GM12878 (cell line): ENCODE measurements at places on chromosomes 1 and 21.
A peak's percentile ranks its signal among the peaks of the same experiment; 100 is the strongest.

DNA sequence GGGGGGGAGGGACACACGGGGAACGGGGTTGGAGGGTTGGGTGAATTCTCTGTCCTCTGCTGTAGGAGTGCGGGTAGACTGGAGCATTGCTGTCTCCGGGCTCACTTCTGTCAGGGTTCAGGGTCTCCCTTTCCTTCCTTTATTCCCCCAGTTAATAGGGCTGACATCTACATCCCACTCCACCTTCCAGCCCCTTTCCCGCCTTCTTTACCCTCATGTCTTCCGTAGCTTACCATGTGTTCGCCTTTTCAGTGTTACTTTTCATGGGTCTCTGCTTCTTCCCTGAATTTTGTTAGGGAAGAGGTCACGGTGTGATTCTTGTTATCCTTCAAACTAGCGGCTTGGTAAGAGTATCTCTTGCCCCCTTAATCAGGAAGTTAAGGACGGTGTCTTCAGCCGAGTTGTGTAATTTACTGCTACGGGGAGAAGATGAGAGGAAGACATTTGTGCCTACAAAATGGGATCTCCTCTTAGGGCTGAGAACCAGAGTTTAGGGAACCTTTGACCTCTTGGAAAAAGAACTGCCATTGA, 917 bp downstream of the RAP1A start:
- no peak for DNase-seq

DNA sequence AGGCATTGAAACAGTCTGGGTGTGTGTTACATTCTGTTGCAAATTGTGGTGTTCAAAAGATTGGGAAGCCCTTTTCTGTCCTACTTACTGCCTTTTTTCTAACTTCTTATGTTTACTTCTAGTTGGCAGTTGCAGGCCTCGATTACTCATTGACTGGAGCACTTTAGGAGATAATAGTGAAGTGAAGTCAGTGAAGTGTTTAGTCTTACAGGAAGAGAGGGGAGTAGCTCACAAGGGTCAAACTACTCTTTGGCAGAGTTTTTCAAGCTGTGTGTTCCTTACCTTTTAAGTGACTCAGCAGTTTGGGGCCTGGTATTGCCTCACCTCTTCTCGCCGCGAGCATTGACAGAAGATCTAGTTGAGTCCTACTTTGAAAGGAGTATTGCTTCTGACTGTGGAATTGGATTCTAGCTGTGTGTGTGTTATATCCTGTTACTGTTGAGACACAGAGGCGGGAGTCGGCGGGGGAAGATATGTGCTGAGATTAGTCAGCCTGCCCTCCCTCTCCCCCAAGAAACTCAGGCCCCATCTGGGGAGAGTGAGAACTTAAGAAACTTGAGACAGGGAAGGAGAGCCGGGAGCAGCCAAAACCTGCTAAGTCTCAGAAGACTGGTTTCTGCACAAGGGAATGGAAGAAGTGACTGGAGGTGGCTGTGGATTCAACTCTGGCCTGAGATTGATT, 19.3 kb downstream of the AHCYL1 start:
- DNase-seq, result peak; percentile 45

GRCh38 chr1:24827379-24828135, 82.3 kb downstream of the CLIC4 start:
- DNase-seq, result no peak

DNA sequence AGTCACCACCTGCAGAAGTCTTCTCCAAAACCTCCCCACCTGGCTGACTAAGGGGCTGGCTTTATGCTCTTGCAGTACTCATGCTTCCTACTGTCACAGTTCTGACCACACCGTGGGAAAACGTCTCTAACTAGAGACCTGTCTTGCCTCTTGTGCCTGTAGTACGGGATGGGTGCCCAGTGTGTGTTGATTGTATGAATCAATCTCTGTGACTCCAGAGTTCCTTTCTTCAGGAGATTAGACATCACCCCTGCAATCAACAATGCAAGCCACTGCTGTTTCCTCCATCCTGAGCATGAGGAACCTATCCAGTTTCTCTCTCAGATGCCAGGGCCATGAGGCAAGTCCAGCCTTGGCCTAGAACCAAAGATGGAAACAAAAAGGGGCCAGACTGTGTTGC, 64.1 kb downstream of the LRRN2 start:
- no peak for DNase-seq

GRCh38 chr1:100302739-100303138, 36.7 kb downstream of the RTCA start:
- no peak for DNase-seq

- DNase-seq, result no peak
Observed at GRCh38 chr1:87196110-87196827, 132.4 kb upstream of the LMO4 start.

- no peak for DNase-seq
Observed at GRCh38 chr1:179966551-179966950, 11.9 kb downstream of the CEP350 start.

- DNase-seq, result no peak
Observed at GRCh38 chr1:21824926-21825325, 12.9 kb downstream of the LDLRAD2 start.

DNA sequence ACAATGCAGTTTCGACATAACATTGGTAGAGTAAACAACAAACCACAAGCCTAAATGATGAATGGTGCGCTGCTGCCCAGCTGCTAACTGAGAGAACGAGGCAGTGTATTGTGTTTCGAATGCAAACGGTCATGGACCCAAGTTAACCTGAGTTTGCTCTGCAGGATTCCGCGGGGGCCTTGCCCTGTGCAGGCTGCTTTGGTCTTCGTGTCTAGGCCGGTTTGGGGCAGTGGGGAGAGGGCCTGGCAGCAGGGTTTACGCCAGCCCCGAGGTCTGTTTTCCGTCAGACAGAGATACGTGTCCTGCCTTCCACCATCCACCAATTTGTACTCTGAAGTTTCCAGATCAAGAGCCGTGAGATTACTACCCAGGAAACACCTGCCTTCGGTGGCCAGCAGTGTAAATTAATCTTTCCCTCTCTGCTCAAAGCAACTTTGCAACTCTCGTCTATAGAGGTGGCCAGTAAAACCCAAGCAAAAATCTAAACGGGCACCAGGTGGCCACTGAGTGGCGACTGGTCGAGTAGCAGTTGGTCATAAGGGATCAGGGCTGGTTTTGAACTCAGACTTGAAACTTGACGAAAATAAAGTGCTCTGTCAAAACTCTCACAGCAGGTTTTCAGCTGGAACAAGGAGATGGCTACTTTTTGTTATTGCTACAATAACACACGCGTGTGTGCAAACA, 6.3 kb upstream of the PRDM15 start:
- DNase-seq, result no peak

- no peak for DNase-seq
Observed at GRCh38 chr1:152189657-152190442, 30.8 kb upstream of the RPTN start.

- DNase-seq, result no peak
Observed at GRCh38 chr1:160836981-160837557, 25.6 kb downstream of the CD244 start.

- DNase-seq, result no peak
Observed at GRCh38 chr1:3215198-3216014, 146.4 kb downstream of the PRDM16 start.

- no peak for DNase-seq
Observed at GRCh38 chr1:23251812-23252211, 34.5 kb upstream of the HTR1D start.

DNA sequence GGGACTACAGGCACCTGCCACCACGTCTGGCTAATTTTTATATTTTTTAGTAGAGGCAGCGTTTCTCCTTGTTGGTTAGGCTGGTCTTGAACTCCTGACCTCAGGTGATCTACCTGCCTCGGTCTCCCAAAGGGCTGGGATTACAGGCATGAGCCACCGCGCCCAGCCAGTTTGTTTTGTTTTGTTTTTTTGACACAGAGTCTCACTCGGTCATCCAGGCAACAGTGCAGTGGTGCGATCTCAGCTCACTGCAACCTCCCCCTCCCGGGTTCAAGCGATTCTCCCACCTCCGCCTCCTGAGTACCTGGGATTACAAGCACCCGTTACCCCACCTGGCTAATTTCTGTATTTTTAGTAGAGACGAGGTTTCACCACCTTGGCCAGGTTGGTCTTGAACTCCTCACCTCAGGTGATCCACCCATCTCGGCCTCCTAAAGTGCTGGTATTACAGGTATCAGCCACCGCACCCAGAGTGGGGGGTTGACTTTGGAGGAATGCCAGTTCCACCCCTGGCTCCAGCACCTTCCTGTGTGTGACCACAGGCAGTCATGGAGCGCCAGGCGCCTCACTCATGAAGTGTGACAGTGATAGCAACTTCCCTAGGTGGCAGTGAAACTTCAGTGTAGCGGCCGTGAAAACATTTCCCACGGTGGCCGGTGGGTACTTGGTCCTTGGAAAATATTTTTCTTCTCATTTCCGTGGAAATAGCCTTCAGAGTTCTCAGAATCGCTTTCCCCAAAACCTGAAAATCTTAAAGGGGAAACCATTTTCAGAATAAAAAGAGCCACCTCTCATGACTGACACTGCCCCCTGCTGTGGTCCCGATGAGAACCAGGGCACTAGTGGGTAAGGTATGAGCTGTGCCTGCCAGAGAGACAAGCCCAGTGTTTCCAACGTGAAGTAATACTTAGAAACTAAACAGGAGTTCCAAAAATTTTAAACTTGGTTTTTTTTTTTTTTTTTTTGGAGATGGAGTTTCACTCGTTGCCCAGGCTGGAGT, 48.6 kb downstream of the WDR4 start:
- DNase-seq, result no peak

DNA sequence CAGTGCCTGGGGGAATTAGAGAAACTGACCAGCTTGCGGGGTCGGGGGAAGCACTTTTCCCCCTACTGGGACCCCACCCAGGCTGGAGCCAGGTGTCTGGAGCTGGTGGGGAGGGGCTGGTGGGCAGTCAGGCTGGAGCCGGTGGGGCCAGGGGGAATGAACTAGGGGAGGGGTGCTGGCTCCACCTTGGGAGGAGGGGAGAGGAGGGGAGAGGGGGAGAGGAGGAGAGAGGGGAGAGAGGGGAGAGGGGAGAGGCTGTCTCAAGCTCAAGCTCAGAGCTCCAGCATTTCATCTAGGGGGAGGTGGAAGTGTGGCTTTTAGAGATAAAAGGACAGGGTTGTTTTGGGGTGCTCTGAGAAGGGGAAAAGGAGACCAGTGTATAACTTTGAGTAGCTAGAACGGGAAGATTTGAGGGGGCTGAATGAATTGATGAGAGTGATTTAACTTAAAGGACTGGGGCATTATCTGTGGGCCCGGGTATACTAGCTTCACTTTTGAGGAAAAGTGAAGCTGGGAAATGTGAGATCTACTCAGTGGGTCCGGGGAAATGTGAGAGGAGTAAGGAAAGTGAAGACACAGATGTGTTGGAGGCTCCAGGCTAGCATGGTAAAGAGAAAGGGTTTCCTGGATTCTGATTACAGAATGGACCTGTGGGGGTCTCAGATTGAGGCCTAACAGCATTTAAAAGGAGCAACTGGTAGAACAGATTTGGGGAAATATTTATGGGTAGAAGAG, 2.8 kb downstream of the EFNA1 start:
- no peak for DNase-seq

GRCh38 chr1:38815903-38816627, 43.5 kb downstream of the RRAGC start:
- DNase-seq, result peak; percentile 73

DNA sequence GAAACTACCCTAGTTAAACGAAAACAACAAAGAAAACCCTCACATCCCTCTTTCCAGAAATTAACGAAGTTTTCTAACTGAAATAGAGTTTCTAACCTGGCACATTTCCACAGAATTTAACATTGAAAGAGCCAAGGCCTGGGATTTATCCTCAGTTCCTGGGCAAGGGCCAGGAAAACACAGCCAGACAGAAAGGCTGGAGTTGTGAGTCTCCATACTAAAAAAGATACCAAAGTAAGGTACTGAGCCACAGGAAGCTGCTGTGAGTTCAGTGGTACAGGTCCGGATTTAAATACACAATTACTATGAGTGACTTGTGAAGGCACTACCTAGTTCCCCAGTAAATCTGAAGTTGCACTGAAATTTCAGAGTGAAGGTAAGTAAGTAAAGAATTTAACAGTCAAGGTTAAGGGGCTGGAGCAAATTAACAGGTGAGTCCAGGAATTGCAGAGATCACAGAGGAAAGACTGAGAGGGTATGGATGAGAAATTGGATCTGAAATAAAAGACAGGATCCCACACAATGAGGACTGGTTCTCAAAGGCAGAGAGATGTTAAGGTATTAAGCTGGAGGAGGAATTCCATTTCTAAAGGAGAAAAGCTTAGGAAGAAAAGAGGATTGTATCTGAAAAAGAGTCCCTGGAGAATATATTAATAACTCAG, 905 bp downstream of the LIX1L start:
- no peak for DNase-seq

GRCh38 chr1:225517697-225518096, 89.9 kb upstream of the LBR start:
- no peak for DNase-seq

DNA sequence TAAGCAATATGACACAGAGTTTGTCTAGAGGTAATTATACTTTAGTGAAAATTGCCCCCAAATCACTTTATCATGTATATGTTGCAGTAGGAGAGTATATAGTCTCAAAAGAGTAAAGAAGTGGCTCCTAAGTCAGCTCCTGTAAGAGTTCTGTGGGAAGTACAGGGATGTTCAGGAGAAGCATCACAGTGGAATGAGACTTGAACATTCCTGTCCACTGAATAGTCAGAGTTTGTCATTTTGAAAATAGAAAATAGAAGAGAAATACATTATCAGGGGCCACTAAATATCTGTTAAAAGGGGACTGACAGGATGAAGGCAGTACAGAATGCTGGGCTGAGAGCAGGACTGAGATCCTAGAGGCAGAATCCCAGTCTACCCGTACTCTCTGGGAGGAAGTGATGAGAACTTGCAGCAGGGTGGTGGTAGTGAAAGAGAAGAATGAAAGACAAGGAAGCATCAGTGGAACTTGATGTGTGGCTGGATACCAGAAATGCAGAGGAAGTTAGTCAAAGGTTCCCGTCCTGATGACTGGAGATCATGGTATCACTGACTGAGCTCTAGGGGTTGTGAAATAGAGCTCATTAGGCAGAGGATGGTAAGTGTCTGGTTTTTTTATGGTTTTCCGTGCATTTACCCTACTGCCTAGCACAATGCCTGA, 153.4 kb downstream of the FMN2 start:
- no peak for DNase-seq

DNA sequence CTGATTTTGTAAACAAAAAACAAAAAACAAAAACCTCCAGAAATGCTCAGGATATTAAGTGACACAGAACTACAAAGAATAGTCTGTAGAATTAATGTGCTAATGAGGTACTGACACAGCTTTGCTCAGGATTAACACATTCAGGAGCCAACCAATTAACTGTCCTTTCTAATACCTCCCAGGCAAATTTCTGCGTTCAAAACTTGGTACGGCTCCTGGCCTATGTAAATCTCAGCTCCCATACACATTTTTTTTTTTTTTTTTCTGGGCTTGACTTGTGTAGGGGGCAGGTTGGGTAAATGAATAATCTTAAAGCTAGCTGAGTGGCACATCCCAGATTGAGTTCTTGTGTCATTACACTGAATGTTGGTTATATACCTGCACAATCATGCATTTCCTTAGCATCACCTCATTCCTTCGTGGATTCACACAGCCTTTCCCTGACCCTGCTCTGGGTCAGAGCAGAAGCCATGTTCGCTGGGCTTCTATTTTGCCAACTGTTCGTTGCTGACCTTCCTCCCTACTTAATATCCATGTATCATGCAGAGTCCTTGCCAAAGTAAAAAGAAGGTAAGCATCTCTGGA, 12.6 kb upstream of the IER5 start:
- DNase-seq, result no peak
